Activated CD4-positive, alpha-beta T cell treated with anti-CD3 and anti-CD28 coated beads for 36 hours (primary cell): ENCODE measurements at places on chromosomes 7 and 10. TPM values are rescaled to one million over a fixed set of nuclear protein-coding genes. Genes with fewer than 3 reads are reported as not detected.

SLC18A3 gene
- total RNA-seq: not detected

HOXA3 gene
- not detected for total RNA-seq

FAM24B gene
- total RNA-seq: 9.5 TPM

CC2D2B gene
- 0.23 TPM for total RNA-seq

KIF11 gene
- total RNA-seq: 59.3 TPM

PNLIPRP1 gene
- not detected for total RNA-seq

CDK1 gene
- 138 TPM for total RNA-seq

CALML5 gene
- total RNA-seq: not detected

HMX3 gene
- total RNA-seq: not detected

SVIL gene
- 17.0 TPM for total RNA-seq

PNLIP gene
- total RNA-seq: not detected

FASTK gene
- total RNA-seq: 56.6 TPM

SEMA3C gene
- total RNA-seq: not detected

CDK5 gene
- 16.7 TPM for total RNA-seq

FOXK1 gene
- 30.0 TPM for total RNA-seq

TET1 gene
- 0.71 TPM for total RNA-seq

NAT16 gene
- total RNA-seq: not detected

TRRAP gene
- total RNA-seq: 51.7 TPM

NEURL1 gene
- 2.3 TPM for total RNA-seq

GRK5 gene
- 21.2 TPM for total RNA-seq

NPFFR1 gene
- total RNA-seq: not detected

DENND11 gene
- 21.2 TPM for total RNA-seq

PTF1A gene
- not detected for total RNA-seq

MCM10 gene
- total RNA-seq: 86.0 TPM

SLC16A9 gene
- total RNA-seq: 1.0 TPM

HOXA2 gene
- total RNA-seq: not detected

UFSP1 gene
- total RNA-seq: 1.5 TPM

TUBB8 gene
- total RNA-seq: not detected

NKX1-2 gene
- total RNA-seq: not detected

VENTX gene
- total RNA-seq: not detected

TMEM178B gene
- 0.23 TPM for total RNA-seq

UCMA gene
- not detected for total RNA-seq

NPY gene
- not detected for total RNA-seq

CNTNAP2 gene
- not detected for total RNA-seq

PDLIM1 gene
- total RNA-seq: 0.53 TPM

MRC1 gene
- 0.05 TPM for total RNA-seq

ATAD1 gene
- 34.2 TPM for total RNA-seq

BMPER gene
- total RNA-seq: not detected

HOXA10 gene
- total RNA-seq: not detected

MKI67 gene
- total RNA-seq: 244 TPM

GRID1 gene
- total RNA-seq: not detected

TAC1 gene
- 0.62 TPM for total RNA-seq

GIMAP7 gene
- 34.5 TPM for total RNA-seq

HTR5A gene
- not detected for total RNA-seq

ZP3 gene
- 7.9 TPM for total RNA-seq

TNS3 gene
- 0.11 TPM for total RNA-seq

SFTPA1 gene
- total RNA-seq: not detected

UPK3B gene
- 0.46 TPM for total RNA-seq

GPNMB gene
- total RNA-seq: 0.66 TPM

ASZ1 gene
- not detected for total RNA-seq

INPP5A gene
- total RNA-seq: 9.3 TPM

WDR86 gene
- total RNA-seq: not detected

ICA1 gene
- total RNA-seq: 1.0 TPM

CALHM3 gene
- not detected for total RNA-seq

AGAP4 gene
- 22.7 TPM for total RNA-seq

OPALIN gene
- total RNA-seq: not detected

MRPS33 gene
- 101 TPM for total RNA-seq

CPN1 gene
- not detected for total RNA-seq

STEAP4 gene
- total RNA-seq: not detected
